ENCODE measurements at places on chromosomes 2 and 18.

GRCh38 chr2:118242216-118242615, 153.9 kb downstream of the INSIG2 start:
- DNase-seq: no peak

DNA sequence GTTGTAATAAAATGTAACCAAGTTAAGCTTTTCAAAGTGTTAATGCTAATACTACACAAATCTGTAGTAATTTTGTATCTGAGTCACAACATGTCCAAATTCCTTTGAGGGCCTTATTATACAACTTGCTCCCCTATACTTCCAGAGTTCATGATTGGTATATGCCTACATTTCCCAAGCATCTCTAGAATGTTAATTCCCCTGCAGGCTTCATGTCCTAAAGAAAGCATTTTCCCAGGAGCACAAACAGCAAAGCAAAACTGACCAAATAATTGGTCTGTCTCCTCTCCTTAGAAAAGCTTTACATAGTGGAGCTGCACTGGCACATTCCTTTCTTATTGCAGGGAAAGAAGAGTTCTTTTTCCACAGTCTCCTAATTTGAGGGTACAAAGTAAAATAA, 3.7 kb downstream of the ALS2 start:
- DNase-seq: no peak

GRCh38 chr2:176136374-176137251, 7.1 kb downstream of the HOXD8 start:
- DNase-seq: no peak

DNA sequence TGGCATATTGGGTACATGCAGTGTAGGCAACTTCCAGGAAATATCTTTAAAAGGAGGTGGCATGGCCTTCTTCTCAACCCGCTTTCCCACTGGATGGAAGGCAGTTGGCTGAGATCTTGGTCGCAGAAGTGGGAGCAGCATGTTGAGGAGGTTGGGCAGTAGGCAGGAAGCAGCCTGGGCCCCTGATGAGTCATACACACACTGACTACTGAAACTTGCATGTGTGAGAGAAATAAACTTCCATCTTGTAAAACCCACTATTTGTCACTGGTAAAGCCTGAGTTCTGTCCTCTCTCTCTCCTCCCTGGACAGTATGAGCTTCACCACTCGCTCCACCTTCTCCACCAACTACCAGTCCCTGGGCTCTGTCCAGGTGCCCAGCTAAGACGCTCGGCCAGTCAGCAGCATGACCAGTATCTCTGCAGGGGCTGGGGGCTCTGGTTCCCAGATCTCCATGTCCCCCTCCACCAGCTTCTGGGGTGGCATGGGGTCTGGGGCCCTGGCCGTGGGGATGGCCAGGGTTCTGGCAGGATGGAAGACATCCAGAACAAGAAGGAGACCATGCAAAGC, 233.8 kb upstream of the SPRED2 start:
- no peak for DNase-seq

- DNase-seq: no peak
Measured at GRCh38 chr2:149167001-149167780, 128.7 kb downstream of the LYPD6B start.

- DNase-seq: no peak
Measured at GRCh38 chr18:3528231-3528630, 78.3 kb downstream of the TGIF1 start.

DNA sequence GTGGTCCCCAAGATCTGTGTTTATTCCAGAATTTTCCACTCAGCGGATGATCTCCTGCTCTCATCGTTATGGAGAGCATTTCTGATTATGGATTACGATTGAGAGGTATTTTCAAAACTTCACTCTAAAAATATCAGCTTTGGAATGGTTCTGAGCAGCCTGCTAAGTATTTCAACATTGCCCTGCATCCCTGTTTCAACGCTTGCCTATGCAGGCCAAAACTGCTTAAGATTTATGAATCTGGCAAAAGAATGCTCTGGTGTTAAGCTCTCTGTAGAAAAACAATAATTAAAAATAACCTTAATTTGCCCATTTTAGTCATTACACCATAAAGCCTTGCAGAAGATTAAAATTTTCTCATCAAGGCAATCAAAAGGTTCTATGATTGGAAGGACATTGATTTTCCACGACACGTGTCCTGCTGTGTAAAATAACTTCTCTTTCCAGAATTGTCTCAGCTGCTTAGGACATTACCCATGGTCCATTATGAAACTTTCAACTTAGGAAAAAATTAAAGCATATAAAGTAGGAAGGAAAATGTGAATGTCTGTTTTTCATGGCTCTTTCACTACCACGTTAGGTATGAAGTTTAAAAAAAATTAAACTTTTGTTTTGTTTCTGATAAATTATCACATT, 229.9 kb downstream of the ACKR3 start:
- no peak for DNase-seq

- DNase-seq: no peak
Measured at GRCh38 chr18:28485918-28486317, 309.0 kb upstream of the CDH2 start.

- no peak for DNase-seq
Measured at GRCh38 chr18:2201036-2201600, 370.2 kb downstream of the METTL4 start.

GRCh38 chr2:115160531-115161080, 718.2 kb downstream of the DPP10 start:
- DNase-seq: no peak

GRCh38 chr18:46164920-46165319, 60.7 kb downstream of the HAUS1 start:
- DNase-seq: no peak

- DNase-seq: no peak
Measured at GRCh38 chr18:3761266-3761665, 311.3 kb downstream of the TGIF1 start.

DNA sequence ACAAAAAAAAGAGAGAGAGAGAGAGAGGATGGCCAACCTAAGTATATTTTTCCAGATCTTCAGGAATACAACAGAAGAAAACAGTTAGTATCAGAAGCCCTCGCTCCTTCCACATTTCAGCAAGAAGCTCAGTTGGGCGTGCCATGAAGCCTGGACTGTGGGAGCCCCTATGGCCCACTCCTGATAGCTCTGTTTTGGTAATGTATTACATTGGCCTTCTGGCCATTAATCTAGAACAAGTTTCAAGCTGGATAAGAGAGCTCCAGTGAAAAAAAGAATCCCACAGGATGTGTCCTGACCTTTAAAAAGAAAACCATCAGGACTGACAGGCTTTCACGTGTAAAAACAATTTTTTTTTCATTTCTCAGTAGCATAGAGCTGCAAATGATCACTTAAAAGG, 197.9 kb downstream of the ICOS start:
- no peak for DNase-seq

- DNase-seq: no peak
Measured at GRCh38 chr2:191617575-191617974, 60.4 kb upstream of the NABP1 start.

- no peak for DNase-seq
Measured at GRCh38 chr2:26349690-26350089, 3.1 kb upstream of the ADGRF3 start.
